ENCODE measurements at places on chromosomes 7 and 10.

GRCh38 chr10:86439544-86439943 lies 72.9 kb upstream of the GRID1 start:
- DNase-seq, result peak; percentile 81

- peak; percentile 9 for DNase-seq
These were observed 121.5 kb downstream of the POLR1F start for GRCh38 chr7:19587291-19587690.

GRCh38 chr7:577741-578370 lies 58.2 kb upstream of the PDGFA start:
- no peak for DNase-seq

DNA sequence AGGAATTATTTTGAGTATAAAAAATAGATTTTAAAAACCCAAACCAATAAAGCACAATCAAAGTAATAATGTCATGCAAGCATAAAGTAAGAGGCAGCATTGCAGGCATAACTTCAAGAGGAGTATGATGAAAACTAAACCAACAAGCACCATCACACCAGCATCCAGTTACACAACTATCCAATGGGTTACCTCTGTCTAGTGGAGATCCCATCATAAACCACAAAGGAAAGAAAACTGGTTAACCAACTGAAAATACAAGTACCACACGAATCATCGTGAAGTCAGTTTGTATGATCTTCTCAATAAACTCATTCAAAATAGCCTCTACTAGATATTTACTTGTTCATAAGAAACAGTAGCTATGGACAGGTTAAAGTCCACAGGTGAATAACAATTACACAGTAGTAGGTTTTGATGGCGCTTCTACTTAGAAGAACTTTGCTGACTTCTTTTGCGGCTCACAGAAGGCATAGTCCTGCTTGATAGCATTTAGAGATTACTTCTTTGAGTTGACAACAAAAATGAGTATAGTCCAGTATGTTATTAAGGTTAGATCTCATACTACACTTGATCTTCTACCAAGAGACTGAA lies 116.6 kb downstream of the MICU1 start:
- DNase-seq, result peak; percentile 14

- peak; percentile 28 for DNase-seq
These were observed 22.7 kb downstream of the AP5Z1 start for GRCh38 chr7:4797858-4798705.

GRCh38 chr10:113921561-113922370 lies 67.3 kb downstream of the NHLRC2 start:
- peak; percentile 4 for DNase-seq

DNA sequence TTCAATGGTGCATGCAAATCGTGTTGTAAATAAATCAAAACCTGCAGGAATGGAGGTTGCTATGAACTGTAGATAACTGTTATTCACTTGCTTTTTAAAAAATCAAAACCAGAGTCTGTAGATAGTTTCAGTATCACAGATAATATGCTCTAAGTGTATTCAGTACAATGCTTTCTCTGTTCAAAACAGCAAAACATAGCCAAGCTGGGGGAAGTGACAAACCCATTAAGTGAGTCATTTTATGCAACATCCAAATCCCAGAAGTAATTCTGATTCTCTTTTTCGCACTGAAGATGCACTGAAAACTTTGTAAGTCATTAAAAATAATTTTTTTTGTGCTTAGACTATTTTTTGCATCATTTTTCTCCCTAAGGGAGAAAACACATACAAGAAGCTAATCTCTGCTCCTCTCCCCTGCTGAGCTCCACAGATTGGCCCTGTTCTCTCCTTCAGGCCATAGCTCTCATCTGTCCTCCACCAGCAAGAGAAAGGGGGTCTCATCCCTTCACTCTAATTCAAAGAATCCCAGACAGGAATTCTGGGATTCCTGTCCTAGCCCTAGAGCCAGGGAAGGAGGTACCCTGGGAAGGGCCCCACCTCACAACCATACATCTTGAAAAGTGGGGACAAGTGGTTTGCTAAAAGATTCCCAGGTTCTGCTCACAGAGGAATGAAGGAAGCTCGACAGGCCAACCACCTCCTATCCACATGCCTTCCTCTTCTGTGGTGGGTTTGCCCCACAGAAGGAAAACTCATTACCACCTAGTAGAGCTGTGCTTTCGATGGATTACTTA lies 4.9 kb downstream of the PRTFDC1 start:
- DNase-seq, result peak; percentile 61

DNA sequence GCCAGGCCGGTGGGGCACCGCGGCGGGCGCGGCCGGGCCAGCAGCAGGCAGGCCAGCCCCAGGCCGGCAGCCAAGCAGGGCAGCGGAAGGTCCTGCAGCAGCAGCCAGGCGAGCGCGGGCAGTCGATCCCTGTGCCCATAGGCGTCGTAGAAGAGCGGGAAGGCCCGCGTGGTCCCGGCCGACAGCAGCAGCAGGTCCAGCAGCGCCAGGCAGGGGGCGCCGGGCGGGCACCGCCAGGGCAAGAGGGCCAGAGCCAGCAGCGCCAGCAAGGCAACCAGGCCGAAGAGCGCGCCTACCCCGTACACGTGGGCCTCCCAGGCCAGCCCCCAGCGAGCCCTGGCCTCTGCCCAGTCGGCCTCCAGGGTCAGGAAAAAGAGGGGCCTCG lies 8.4 kb upstream of the RBM28 start:
- peak; percentile 29 for DNase-seq

DNA sequence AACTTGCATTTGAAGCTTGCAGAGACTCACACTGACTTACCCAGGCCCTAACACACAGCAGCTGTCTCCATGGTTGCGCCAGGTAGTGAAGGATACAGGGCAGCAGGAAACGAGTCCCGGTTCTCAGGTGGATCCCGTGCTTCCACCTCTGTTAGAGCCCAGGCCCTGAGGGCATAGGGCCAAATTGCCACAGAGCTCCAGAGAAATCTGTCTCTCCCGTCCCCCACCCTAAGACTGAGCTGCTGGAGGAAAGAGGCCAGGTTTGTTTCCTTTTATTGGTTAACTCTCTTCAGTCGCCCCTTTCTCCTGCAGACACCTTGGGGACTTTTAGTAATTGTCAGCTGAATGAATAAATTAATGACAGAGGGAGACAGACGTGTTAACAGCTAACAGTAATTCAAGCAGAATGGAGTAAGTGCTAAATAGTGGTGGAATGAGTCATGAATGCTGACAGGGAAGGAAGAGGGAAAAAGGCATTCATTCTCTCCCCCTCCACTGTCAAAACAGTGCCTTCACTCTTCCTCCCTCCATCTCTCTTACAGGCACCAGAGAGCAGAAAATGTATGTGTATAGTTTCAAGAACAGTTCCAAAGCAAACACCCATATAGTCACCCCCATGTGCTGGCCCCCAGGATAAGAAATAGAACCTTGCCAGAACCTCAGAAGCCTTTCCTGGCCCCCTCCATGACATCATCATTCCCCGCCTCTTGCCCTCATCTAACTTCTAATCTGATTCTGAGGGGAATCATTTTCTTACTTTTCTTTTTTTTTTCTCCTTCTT lies 16.8 kb upstream of the DLG5 start:
- DNase-seq, result peak; percentile 95
